ENCODE measurements at places on chromosomes 3 and 15. TPM values are rescaled to one million over a fixed set of nuclear protein-coding genes. Genes with fewer than 3 reads are reported as not detected.

GRCh38 chr3:34008836-34009809 lies 210.7 kb downstream of the PDCD6IP start:
- peak; percentile 34 for DNase-seq

DNA sequence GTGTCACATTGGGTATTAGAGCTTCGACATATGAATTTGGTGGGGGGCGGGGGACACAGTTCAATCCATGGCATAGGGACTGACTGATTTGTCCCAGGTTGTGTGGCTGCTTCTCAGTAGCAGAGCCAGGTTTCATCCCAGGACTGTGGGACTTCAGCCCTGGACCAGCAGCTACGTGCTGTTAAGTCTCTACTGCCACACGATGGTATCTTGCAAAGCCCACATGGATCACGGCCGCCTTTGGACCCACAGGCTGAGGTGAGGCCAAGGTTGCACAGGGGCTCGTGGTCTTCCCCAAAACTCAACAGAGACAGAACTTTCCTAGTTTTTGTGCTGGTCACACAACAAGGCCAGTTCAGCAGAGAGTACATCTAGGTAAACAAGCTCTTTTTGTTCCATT lies 97.4 kb downstream of the LRRK1 start:
- DNase-seq = no peak

GRCh38 chr3:10950476-10951294 lies 41.9 kb upstream of the SLC6A1 start:
- DNase-seq = peak; percentile 36

- DNase-seq = peak; percentile 20
Observed at GRCh38 chr3:102053375-102053989, 204.2 kb downstream of the NFKBIZ start.

DNA sequence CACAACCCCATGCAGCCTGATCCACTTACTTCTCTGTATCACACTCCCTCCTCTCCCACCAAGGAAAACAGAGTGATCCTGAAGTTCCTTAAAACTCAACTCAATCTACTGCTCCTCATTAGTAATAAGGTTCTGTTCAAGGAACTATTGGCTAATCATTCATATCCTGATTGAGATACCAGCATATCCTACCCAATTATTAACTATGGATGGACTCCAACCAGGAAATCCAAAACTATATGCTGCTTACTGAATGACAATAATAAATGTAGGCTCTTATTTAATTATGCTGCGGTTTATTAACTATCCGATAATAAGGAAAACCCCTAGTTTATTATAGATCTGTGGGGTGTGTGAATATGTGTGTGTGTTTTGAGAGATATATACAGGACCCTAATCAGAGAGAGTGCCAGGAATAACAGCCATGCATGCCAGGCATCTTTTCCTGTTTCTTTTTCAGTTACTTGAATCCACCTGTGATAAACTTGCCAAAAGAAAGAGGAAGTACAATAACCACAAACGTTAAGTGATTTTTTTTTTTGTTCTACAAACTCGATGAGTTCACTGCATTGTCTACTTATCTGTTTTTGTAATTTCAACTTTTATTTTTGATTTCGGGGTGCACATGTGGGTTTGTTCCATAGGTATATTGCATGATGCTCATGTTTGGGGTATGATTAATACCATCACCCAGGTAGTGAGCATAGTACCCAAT lies 1031.7 kb upstream of the CFAP20DC start:
- DNase-seq = no peak

GRCh38 chr3:48047841-48048464 lies 31.7 kb upstream of the MAP4 start:
- DNase-seq = peak; percentile 40

GHRL gene
- total RNA-seq = 0.32 TPM

TRIM42 gene
- not detected for total RNA-seq

GOLGA6A gene
- total RNA-seq = not detected

Data from fibroblast of villous mesenchyme (primary cell).